ENCODE measurements at places on chromosomes 1 and 21. TPM values are rescaled to one million over a fixed set of nuclear protein-coding genes. Genes with fewer than 3 reads are reported as not detected.

DNA sequence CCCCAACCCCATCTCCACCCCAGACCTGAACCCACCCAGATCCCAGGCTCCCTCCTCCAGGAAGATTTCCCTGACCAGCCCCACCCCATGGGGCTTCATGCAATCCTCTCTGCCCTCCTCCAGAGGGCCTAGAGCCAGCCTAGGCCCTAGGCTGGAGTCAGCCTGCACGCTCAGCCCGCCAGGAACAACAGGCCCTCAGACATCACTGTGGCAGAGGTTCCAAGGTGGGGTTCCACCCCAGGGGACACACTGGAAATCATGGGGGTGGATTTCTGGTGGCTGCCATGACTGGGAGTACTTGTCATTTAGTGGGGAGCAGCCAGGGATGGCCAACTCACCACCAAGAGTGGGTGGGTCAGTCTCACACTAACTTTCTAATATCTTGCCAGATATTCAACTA, 122.0 kb downstream of the GLIS1 start:
- DNase-seq, result no peak

- DNase-seq, result no peak
Measured at GRCh38 chr1:178923512-178923911, 52.6 kb upstream of the ANGPTL1 start.

LAD1 gene
- total RNA-seq, result 0.41 TPM

GREM2 gene
- total RNA-seq, result 1.6 TPM

- DNase-seq, result no peak
Measured at GRCh38 chr1:162021124-162021523, 2.5 kb downstream of the OLFML2B start.

DNA sequence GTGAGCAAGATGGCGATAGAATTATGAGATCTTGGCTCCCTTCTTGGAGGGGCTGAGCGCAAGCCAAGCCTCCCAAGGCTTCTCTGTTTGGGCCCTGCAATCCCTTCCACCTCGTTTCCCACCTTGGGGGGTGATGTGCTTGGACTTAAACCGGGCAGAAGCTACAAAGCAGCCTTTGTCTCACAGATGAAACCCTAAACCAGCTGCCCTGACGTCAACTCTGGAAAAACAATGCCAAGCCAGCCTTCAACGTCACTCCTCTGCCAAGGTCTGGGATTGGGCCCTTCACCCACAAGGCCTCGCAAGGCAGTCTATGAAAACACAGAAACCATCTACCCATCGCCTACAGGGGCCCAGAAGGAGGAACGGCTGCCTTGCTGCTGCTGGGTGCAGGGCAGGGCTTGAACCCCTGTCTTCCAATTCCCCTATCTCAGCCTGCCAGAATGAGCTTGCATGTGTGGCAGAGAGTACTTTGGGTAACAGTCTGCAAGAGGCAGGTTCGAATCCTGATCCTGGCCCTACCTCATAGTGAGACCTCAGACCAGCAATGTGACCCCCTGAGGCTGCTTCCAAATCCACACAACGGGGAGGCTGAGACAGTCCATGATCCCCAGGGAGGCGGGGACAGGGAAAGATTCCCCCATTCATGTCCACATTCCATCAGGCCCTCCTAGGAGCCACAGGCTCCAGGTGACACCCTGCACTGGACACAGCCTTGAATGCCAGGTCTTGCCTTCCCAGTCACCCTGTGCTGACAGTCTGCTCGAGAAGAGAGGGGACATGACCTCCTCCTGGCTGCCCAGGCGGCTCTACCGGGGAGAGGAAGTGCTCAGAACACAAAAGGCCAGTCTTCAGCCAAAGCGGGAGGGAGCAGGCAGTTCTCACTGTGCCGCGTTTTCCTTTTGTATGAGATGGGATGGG, 15.0 kb downstream of the IFFO2 start:
- no peak for DNase-seq

GRCh38 chr1:78275906-78276685, 214.7 kb upstream of the PTGFR start:
- no peak for DNase-seq

- DNase-seq, result no peak
Measured at GRCh38 chr21:32406405-32406804, 6.1 kb upstream of the EVA1C start.

OLFML2B gene
- total RNA-seq, result 32.2 TPM
